ENCODE measurements at places on chromosomes 16 and 17. TPM values are rescaled to one million over a fixed set of nuclear protein-coding genes. Genes with fewer than 3 reads are reported as not detected.

Gene SP2
- total RNA-seq = 17.2 TPM

Gene CACNA1H
- total RNA-seq = 0.61 TPM

Gene NPIPA8
- not detected for total RNA-seq

Gene KRT28
- not detected for total RNA-seq

Gene RNF167
- total RNA-seq = 130 TPM

Gene CREBBP
- 26.6 TPM for total RNA-seq

Gene IL21R
- total RNA-seq = 55.0 TPM

Gene BRIP1
- total RNA-seq = 14.1 TPM

Gene LGALS3BP
- 48.0 TPM for total RNA-seq

Gene VMO1
- total RNA-seq = not detected

Gene CTRB1
- total RNA-seq = not detected

Gene SPG7
- total RNA-seq = 70.4 TPM

Gene ALOX12
- total RNA-seq = not detected

Gene CSF3
- total RNA-seq = not detected

Gene ADAD2
- total RNA-seq = 0.19 TPM

Gene CEMP1
- total RNA-seq = not detected

Gene SPATA22
- total RNA-seq = not detected

Gene EME1
- total RNA-seq = 48.1 TPM

Gene CCDC78
- 4.2 TPM for total RNA-seq

Gene PDE6G
- total RNA-seq = 1.5 TPM

Gene SLC38A7
- total RNA-seq = 5.0 TPM

Gene CHST4
- not detected for total RNA-seq

Gene KRTAP3-2
- not detected for total RNA-seq

Gene GUCY2D
- not detected for total RNA-seq

Gene NEUROD2
- not detected for total RNA-seq

Gene SLC9A5
- total RNA-seq = 6.1 TPM

Gene C16orf92
- not detected for total RNA-seq

Gene COPRS
- total RNA-seq = 50.3 TPM

Gene RNF43
- 0.39 TPM for total RNA-seq

Gene PTRH2
- total RNA-seq = 35.9 TPM

Gene KLHL36
- total RNA-seq = 56.1 TPM

Gene CNTNAP1
- 1.9 TPM for total RNA-seq

Gene SPATA32
- not detected for total RNA-seq

Gene FBXW10B
- 1.0 TPM for total RNA-seq

Gene XYLT1
- total RNA-seq = 6.8 TPM

Gene TBC1D26
- total RNA-seq = 0.24 TPM

Gene KRT36
- not detected for total RNA-seq

Gene CCT6B
- total RNA-seq = 1.1 TPM

Gene TMEM100
- total RNA-seq = not detected

Gene YBX2
- total RNA-seq = 0.70 TPM

Gene KCNH4
- 0.40 TPM for total RNA-seq

Gene TBC1D3
- total RNA-seq = not detected

Gene SLC5A11
- not detected for total RNA-seq

Gene ZNF19
- total RNA-seq = 2.4 TPM

Gene CCL16
- not detected for total RNA-seq

Gene GNAO1
- total RNA-seq = 1.4 TPM

All from activated CD4-positive, alpha-beta memory T cell treated with anti-CD3 and anti-CD28 coated beads for 36 hours (primary cell).